ENCODE measurements at places on chromosomes 7 and 10.

DNA sequence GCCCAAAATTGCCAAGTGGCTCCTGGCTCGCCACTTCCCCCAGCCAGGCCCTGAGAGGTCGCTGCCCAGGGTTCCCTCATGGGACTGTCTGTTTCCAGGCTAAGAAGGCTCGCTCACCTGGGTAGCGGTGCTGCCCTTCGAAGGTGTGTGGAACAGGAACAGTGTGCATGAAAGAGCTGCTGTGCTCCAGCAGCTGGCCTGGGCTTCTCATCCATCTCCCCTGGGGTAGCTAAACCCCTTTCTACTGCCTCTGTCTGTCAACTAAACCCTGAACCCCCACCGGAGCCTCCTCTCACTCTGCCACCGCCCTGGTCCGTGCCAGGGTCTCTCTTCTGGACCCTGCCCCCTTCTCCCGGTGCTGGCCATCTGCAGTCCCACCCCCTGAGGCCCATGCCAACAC lies 152.9 kb downstream of the EBF3 start:
- no peak for DNase-seq

DNA sequence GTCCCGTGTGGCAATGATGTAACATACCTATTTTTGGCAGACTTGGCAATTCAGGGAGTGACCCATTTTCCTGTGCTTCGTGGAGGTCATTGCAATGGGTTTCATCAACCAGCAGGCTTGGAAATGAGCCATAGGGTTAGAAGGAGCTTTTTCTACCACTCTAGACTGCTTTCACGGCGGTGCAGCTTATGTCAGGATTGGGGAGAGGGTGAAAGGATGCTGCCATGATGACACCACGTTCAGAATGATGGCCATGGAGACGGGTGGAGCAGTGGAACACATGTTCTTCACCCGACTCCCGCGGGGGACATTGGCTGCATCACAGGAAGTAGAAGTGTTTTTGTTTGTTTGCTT lies 220.2 kb downstream of the EMX2 start:
- no peak for DNase-seq

DNA sequence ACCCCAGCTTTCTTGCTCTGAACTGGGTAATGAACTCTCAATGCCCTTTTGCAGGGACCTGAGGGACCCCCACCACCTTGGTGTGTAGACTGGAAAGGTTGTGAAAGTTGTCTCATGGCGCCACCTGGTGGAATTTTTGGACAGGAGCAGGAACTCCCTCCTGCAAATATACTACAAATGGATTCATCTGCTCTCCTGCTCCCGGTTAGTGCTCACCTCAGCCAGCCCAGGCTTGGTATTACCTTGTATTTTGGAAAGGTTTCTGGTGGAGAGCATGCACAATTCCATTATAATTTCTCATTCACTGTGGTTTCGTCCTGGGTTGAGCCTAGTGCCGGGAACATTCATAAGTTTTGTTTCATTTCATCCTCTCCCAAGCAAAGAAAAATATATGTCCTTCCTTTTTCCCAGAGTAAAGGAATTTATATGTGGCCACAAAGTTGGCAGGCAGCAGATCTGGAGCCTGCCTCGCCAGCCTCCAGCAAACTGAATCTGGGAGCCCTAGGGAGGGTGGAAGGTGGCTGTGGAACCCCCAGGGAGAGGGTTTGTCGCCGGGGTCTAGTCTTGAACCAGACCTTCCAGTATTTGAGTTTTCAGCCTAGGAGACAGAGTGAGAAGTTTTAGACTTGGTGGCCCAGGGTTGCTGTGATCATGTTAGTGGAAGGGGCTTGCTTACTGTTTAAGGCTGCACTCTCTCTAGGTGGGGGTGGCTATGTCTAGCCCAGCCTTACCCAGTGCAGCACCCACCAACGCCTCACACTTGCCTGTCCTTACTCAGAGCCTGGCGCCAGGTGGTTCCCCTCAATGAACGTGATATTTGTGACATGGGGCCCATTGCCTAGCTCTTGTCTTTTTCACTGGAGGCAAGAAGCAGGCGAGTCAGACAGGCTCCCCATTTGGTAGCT lies 9.5 kb downstream of the FAM241B start:
- DNase-seq, result peak; percentile 66

DNA sequence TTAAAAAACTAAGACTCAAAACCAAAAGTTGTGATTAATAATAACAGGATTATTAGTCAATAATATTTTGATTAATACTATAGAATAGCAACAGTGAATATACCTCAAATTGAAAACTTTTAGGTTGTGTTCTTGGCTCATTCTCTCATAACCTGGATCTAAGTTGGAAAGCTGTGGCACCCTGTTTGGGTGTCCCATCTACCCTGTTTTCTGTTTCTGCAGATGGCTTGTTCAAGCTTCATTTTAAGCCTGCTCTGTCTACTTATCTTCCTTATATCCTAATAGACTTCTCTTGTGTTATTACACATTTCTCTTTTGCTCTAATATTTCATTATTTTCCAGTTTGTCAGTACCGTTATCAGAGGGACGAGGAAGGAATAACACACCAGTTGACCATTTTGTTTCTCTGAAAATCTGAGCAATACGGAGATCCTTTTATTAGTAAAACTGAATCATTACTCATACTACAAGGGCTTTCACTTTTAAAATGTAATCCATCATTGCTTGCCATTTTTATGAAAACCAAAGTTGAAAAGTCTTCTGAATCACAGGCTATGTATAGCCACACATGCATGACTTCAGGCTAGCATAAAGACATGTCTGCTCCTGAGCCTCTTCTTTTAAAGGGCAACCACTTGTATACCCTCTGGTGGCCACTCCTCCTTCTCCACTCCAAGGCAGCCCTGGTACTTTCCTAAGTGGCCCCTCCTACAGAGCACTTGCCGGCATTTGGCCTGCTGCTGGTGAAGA lies 22.3 kb downstream of the COX15 start:
- no peak for DNase-seq

DNA sequence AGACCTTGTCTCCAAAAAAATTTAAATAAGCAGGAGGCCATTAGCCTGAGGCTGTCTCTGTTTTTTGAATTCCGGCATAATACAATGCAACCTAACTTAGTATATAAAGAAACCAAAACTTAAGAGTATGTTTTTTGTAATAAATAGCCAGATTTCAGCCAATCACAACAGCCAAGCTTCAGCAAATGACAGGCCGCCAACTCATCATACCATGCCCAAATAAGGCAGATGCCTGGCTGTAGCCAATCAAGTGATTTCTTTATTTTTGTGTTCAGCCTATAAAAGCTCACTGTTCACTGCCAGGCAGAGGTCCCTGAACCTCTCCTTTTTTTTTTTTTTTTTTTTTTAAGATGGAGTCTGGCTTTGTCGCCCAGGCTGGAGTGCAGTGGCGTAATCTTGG lies 12.7 kb upstream of the PURB start:
- no peak for DNase-seq

DNA sequence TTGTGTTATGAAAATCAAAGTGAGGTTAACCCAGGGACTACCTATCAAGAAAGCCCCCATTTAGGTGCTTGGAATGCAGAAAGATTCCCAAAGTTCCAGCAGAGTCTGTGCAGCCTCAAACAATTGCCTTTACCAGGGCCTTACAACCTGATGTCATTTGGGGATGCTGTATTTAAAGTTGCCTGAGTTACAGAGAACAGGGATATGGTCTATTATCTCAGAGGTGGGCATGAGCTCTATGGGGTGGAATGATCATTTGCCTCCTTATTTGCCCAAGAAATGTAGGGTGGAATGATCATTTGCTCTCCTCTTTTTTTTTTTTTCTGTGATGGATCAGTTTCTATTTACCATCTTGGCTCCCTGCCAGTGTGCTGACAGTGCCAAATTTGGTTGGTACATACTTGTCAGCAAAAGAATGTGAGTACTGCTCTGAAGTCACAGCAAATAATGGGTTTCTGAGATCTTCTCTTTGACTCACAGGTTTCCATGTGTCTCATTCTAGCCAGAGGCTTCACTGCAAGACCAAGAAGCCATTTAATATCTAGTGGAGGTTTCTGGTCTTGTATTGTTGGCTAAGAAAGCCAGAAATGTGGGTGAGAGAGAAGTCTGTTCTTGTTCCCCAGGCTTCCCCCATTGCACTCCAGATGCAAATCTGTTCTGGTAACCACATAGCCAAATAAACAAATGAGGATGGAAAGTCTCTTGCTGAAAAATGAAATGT lies 45.5 kb upstream of the ZNRF2 start:
- DNase-seq, result no peak

DNA sequence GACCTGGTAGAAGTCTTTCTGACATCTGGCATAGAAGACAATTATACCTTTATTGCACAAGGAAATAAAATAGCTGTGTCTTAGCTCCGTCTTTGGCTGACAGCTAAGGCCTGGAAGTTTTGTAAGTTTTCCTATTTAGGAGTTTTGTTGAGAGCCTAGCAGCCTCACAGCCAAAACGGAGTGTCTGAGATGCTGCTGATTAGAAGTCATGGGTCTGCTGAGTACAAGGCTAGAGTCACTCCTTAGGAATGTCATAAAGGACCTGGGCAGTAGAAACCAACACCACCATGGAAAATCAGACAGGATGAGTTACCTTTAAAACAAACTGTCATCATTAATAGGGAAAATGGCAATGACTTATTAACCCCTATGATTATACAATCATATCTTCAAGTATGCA lies 442.5 kb downstream of the KCNMA1 start:
- no peak for DNase-seq

DNA sequence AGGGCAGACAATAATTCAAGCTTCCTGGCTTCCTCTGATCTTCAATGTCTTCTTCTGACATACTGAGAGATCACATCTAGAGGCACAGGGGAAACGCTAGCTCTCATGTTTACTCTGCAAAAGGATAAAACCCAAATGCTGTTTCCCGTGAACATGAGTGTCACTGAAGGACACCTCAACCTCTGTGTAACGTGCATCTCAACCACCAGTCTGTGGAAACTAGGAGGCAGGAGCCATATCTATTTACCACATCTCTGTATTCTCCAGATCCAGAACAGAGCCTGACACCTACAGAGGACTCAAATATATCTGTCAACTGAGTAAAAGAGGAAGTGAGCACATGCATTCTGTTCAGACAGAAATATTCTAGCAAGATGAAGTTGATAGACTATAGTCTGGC lies 140.3 kb upstream of the TARP start:
- no peak for DNase-seq

- DNase-seq, result peak; percentile 18
Observed at GRCh38 chr7:28272461-28272877, 91.9 kb upstream of the JAZF1 start.

DNA sequence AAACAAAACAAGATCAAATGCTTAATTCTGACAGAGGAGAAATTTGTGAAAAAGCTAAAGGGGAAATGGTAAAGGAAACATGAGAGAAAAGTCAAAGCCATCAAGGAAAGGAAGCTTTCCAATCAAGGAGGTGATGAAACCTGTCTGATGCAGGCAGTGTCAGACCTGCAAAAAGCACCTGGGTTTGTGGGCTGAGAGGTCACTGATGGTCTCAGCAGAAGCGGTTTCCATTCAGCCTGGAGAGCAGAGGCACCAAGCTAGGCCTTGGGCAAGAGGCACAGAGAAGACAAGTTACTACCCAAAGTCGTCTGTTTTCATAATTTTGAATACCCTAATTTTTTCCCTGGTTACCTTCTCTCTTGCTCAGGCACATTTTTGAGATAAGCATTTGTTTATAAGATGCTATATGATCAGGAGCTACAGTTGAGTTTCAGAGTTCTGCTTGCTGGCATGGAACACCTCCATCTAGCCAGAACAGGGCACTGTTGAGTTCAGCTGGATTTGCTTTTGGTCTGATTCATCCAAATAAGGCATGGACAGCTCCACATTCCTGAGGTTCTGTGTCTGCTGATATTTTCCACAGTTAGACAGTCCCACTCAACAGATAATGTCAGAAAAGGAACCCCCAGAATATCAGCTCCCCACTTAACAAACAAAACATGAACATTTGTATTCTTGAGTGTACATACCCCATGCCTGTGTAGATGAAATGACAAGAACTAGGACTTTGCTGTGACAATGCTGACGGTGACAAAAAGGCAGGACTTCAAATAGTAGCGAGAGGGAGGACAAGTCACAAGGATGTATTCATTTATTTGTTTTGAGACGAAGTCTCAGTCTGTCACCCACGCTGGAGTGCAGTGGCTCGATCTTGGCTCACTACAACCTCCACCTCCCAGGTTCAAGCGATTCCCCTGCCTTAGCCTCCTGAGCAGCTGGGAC lies 4.9 kb upstream of the PPIA start:
- DNase-seq, result no peak

- DNase-seq, result no peak
Observed at GRCh38 chr10:132468216-132468615, 69.4 kb upstream of the INPP5A start.

- no peak for DNase-seq
Observed at GRCh38 chr7:87853237-87853864, 22.8 kb downstream of the SLC25A40 start.

- DNase-seq, result no peak
Observed at GRCh38 chr10:117441812-117442443, 66.7 kb upstream of the PDZD8 start.
